ENCODE measurements at places on chromosomes 16 and 17.

DNA sequence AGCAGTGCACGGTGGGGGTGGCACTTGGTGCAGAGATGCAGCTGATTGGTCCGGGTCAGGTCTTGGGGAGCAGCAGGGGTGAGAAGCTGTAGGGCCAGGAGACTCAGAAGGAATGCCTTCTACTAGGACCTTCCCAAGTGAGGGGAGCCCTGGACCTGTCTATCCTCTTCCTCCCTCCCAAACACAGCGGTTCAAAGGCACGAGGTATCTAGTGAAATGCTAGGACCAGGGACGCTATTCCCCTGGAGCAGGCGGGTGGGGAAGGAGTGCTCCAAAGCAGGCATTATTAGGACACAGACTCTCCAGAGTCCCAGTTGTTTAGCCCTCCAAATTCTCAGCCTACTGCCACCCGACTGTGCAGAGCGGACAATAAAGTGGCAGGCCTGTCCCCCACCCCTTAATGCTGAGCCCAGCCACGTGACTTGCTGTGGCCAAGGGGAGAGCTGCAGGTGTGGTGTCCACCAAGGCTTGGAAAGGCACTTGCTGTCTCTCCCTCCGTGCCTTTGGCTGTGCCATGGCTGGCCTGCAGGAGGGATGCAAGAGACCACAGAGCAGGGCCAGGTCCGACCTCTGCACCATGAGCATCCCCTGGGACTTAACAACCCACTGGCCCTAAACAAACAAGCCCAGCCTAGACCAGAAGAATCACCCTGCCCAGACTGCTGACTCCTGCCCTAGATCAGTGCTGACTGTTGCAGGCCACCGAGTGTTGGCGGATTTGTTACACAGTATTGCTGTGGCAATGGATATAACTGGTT, 97.2 kb downstream of the TBC1D16 start:
- no peak for DNase-seq

- no peak for DNase-seq
Observed at GRCh38 chr16:67105881-67106280, 3.9 kb upstream of the PHAF1 start.

DNA sequence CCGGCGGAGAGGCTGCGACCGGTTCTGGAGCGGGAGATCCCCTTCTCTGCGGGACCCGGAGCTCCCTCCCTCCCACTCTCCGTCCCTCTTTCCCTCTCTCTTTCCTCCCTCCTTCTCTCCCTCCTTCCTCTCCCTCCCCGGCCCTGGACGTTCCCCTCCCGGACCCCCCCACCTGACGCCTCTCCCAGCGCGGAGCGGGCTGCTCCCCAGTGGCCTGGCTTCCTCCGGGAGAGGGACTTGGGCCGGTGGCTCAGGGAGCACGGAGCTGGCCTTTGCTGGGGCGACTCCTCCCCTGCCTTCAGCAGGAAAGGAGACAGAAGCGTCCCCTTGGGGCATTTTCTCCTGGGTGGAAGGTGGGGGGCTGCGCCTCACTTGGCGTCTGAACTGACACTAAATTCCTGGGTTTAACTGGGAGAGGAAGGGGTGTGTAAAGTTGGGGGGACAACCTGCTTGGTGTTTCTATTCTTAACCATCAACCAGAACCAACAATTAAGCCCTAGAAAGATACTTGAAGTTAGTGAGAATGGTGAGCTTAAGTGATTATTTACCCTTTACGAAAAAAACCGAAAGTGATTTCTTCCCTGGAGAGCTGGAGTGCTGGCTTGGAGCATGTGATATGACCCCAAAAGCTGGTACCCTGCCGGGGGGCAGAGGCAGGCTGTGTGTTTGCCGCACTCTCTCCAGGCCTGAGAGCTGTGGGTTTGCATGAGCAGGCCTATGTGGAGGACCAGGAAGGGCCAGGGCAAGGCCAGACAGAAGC, 775 bp downstream of the SPIRE2 start:
- no peak for DNase-seq

DNA sequence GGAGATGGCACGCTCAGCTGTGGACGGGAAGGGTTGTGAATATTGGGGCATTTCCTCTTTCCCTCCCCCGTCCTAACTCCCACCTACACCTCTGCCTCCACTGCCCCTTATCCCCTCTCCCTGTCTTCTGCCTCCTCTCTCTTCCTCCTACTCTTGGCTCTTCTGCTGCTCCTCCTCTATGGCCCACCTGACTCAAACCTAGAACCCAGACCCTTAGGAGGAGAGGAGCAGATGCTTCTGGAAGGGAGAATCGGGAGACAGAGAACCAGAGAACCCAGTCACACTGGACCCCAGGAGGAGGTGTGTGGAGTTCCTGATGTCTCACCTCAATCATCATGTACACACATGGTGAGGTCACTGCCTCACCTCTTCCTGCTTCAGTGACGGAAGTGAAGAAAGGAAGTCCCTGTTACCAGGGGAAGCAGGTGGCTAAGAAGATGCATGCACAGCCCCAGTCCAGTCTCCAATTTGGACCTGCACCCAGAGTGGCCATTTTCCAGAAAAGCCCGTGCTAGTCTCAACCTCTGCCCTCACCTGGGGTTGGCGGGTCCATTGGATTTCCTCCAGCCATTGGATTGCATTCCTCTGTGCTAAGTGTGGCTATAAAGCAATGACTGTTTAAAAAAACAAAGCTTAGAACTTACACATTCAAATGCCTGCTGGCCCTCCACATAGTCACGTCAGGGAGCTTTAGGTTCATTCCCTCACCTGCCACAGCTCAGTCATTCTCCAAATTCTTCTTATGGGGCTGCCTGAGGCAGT, 4.0 kb downstream of the RNF222 start:
- no peak for DNase-seq

- DNase-seq, result no peak
Observed at GRCh38 chr16:7541026-7541425, 208.4 kb downstream of the RBFOX1 start.

- no peak for DNase-seq
Observed at GRCh38 chr16:386641-387156, 4.9 kb upstream of the PGAP6 start.

- DNase-seq, result no peak
Observed at GRCh38 chr17:40290629-40291280, 3.1 kb downstream of the CDC6 start.

DNA sequence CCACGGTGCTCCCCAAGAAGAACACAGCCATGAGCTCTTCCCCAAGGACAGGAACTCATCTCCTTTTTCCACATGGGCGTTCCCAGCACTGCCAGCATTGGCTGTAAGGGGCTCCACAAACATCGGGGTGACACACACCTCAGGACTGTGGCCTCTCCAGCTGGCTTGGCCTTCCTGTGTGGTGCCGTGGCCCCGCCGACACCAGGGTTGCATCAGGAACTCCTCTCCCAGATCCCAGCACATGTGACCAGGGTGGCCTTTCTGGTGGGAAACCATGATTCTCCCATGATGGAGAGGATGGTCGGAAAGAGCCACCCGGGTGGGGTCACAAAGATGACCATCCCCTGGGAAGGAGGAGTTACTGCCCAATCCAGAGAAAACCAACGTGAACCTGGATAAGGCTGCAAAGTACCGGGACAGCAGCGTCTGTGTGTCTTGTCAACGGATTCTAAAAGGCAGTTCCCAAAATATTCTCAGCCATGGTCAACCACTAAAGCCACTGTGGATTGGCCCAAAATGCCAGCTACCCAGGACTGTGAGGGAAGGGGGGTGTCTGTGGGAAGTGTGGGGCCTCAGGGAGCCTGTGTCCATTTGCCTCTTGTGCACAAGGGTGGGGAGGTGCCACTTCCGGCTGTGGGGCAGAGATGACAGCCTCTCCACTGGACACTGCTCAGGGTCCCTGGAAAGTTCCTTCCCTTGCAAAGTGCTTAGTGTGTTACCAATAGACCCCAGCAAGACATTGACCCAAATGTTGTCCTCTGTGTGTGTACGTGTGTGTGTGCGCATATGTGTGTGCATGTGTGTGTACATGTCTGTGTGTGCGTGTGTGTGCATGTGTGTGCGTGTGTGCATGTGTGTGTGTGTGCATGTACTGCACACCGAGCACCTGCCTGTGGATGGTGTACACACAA, 78.0 kb upstream of the CBX4 start:
- no peak for DNase-seq

All from stimulated activated CD8-positive, alpha-beta memory T cell treated with anti-CD3 and anti-CD28 coated beads, Interleukin-12 subunit alpha, Interleukin-12 subunit beta, amount 100 ng/mL, for 4 hours (primary cell).